Bronchial epithelial cell (primary cell): ENCODE measurements at places on chromosomes 2 and 18.

GRCh38 chr2:230877759-230878598 is 13.2 kb downstream of the ITM2C start:
- no peak for DNase-seq

- DNase-seq: peak; percentile 35
Observed at GRCh38 chr18:67875944-67876343, 359.4 kb upstream of the DSEL start.

- no peak for DNase-seq
Observed at GRCh38 chr2:14891546-14891945, 259.0 kb downstream of the LRATD1 start.

DNA sequence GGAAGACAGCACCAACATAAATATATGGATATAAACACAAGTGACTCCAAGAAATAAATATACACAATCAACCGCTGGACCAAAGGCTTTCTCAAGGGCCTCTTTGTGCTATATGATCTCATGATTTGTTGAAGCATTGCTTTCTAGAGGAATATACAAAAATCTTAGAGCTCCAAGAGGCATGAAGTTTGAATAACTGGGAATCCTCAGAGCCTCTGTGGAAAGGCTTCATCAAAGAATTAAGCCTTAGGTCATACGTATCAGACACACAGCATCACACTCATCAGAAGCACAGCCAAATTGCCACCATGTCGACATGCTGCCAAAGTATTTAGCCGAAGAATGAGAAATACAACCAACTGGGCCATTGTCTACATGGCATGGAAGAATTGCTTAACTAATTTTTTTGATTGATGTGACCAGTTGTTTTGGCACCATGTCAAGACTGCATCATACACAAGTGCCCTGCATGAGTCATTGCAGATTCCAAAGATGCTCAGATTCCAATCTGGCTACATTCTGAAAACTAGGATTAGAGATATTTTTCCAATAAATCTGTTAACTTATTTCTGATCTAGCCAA is 860.6 kb upstream of the ZEB2 start:
- DNase-seq: peak; percentile 81
